ENCODE measurements at places on chromosomes 16 and 17.

GRCh38 chr17:59837308-59838051 lies 55.3 kb downstream of the TUBD1 start:
- H3K4me3 ChIP-seq: peak overlapping the region; percentile 74
- peaks cover 26% of the 10 kb centered on the region for H3K4me1 ChIP-seq
- H3K36me3 ChIP-seq: peaks cover 20% of the 10 kb centered on the region
- no peaks in the 10 kb centered on the region for H3K27me3 ChIP-seq

DNA sequence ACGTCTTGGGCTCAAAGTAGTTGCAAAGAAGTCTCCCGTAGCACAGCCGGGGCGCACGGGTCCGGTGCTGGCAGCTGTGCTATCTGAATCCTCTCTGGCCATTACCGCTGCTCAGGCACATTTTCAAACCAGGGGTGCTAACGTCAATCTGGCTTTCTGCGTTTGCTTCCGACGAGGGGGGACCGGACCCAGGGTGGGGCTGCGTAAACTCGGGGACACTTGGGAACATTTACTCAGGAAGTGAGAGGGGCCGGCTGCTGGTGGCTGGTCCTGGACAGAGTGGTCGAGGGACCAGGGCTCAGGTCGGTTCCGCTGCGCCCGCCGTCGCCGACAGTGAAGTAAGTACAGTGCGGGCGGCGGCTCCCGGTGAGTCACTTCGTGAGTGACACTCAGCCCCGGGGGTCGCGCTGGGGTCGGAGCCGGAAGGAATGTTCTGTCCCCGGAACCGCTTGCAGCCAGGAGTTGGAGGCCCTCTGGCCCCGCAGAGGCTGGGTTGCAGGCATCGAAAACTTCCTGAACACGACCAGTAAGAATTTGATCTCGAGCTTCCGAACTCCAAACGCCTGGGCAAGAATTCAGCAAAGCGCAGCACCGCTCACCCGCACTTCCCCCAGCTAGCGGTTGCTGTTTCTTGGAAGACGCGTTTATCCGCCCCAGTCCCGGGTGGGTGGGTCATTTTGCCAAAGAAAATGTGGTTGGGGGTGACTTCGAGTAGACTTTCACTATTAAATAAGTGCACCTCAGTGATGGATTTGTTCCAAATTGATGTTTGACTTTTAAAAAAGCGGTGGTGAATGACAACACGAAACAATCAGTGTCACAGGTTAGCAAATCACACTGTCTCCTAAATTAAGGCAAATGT lies 1.4 kb upstream of the HS3ST3B1 start:
- H3K4me1 ChIP-seq: peaks cover 62% of the 10 kb centered on the region
- peak overlapping the region; percentile 50 for H3K27ac ChIP-seq
- peak; percentile 64 for DNase-seq
- H3K36me3 ChIP-seq: no peaks in the 10 kb centered on the region
- H3K4me3 ChIP-seq: peak overlapping the region; percentile 64

GRCh38 chr17:30031214-30031869 lies 85.3 kb upstream of the NSRP1 start:
- H3K4me3 ChIP-seq: no peak overlapping the region
- H3K27me3 ChIP-seq: no peaks in the 10 kb centered on the region
- no peaks in the 10 kb centered on the region for H3K36me3 ChIP-seq

GRCh38 chr17:55533608-55534007 lies 22.4 kb upstream of the SMIM36 start:
- no peak overlapping the region for H3K4me3 ChIP-seq
- no peak overlapping the region for H3K27ac ChIP-seq
- no peaks in the 10 kb centered on the region for H3K27me3 ChIP-seq
- DNase-seq: no peak

DNA sequence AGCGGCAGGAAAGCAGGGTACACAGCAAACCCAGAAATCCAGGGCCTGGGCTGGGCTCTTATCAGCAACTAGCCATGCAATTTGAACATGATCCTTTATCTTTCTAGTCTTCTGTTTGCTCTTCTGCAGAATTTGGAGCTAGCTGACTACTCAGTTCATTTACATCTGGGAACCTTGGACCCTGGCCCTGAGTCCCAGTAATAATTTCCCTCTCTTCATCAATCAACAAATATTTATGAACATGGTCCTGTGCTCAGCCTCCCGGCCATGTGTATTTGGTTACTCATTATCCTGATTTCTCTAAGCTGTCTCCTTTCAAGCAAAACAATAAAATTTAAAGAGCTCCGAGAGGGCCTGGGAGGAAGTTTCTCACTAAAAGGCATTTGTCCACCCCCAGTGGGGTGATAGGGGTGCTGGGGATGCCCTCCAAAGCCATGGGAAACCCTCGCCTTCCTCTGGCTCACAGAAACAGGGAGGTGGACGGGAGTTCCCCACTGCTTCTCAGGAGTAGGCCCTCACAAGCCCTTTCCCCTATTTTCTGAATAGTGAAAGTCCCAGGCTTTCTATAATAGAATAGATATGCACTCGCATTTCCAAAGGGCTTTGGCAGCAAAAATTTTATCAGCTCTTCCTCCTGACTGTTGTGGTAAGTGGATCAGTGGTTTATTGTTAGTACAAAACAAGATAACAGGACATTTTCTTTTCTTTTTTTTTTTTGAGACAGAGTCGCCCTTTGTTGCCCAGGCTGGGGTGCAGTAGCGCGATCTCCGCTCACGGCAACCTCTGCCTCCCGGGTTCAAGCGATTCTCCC lies 6.9 kb upstream of the WDR59 start:
- H3K4me1 ChIP-seq: no peaks in the 10 kb centered on the region
- H3K27me3 ChIP-seq: no peaks in the 10 kb centered on the region
- no peak overlapping the region for H3K4me3 ChIP-seq
- DNase-seq: peak; percentile 60
- no peaks in the 10 kb centered on the region for H3K36me3 ChIP-seq
